Endodermal cell (in vitro differentiated cells): ENCODE measurements at places on chromosomes 12 and 14.
A peak's percentile ranks its signal among the peaks of the same experiment; 100 is the strongest.

DNA sequence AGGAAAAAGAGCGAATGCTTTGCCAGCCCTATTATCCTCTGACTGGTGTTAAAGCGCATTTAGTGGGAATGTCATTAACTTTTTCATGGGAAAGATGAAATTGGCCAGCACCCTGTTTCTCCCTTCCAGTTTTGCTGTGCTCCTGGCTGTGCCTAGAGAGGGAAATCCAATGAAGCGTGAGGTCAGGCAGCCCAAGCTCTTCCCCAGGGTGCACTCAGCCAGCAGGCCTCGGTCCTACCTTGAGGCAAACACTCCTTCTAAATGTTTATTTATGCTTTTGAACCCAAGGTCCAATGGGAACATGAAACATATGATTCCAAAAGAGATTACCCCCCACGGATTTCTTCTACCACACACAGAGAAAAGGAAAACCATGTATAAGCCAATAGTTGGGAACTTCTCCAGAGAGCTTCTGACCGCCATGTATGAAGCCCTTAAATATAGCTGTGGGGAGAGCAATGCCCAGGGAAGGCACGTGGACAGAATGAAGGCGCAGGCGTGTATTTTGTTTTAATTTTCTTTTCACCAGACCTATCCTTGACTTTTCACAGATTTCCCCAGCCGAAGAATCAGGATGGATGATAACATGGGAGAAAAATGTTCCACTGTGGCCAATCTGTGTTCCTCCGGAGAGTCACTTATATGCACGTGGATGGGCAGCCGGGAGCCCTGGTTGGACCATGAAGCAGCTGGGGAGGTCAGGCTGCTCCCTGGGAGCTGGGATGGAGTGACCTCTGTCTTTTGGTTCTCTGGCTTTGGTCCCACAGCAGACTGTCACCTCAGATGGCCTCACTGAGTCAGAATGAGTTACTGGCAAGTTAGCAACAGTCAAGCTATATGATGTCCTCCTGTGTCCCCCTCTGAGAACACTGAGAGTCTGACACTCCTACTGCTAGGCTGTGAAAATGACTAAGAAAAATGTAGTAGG lies 37.3 kb downstream of the GPR135 start:
- no peak for DNase-seq

- no peak for DNase-seq
Measured at GRCh38 chr14:50353126-50353525, 41.0 kb downstream of the DMAC2L start.

GRCh38 chr12:40534828-40535227 lies 157.4 kb upstream of the CNTN1 start:
- DNase-seq: peak; percentile 60

DNA sequence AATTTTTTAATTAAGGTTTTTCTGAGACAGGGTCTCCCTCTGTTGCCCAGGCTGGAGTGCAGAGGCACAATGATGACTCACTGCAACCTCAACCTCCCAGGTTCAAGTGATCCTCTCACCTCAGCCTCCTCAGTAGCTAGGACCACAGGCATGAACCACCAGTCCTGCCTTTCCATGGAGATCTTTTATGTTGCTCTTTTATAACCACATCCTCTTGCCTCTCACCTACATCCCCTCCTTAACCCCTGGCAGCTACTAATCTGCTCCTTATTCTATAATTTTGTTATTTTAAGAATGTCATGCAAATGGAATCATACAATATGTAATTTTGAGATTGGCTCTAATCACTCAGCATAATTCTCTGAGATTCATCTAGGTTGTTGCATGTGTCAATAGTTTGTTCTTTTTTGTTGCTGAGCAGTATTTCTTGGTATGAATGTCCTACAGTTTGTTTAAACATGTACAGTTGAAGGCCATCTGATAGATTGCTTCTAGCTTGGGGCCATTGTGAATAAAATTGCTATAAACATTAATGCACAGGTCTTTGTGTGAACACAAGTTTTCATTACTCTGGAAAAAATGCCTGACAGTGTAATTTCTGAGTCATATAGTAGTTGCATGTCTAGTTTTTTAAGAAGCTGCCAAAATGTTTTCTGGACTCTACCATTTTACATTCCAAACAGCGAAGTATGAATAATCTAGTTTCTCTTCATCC lies 249.2 kb upstream of the AMIGO2 start:
- no peak for DNase-seq

- DNase-seq: no peak
Measured at GRCh38 chr14:34283590-34283989, 178.4 kb downstream of the SPTSSA start.

DNA sequence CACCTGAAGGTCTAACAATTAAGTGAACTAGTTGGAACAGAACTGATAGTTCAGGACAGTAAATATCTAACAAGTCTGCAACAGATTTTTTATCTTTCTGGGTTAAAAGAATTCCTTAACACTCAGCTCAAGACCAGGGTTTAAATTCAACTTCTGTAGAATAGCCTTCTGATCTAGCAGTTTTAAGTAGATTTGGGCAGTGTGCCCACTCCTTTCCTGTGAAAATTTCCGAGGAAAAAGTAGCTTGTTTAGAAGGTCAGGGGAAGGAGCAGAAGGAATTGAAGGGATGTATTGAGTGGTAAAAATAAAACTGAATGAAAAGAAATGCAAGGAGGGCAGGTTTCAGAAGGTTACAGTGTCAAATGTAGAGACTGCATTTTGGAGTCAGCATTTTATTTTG lies 45.8 kb downstream of the ATL1 start:
- DNase-seq: no peak

- no peak for DNase-seq
Measured at GRCh38 chr12:44961887-44962286, 85.8 kb upstream of the NELL2 start.

- DNase-seq: no peak
Measured at GRCh38 chr12:1692226-1692625, 1.4 kb downstream of the ADIPOR2 start.

GRCh38 chr12:91889910-91890309 lies 255.7 kb downstream of the BTG1 start:
- no peak for DNase-seq

- peak; percentile 85 for DNase-seq
Measured at GRCh38 chr12:129119537-129119936, 266.3 kb downstream of the GLT1D1 start.

GRCh38 chr12:1799051-1799881 lies 21.1 kb upstream of the LRTM2 start:
- DNase-seq: peak; percentile 57
